ENCODE measurements at places on chromosomes 4 and X. TPM values are rescaled to one million over a fixed set of nuclear protein-coding genes. Genes with fewer than 3 reads are reported as not detected.

GRCh38 chr4:174318829-174319764 is 35.4 kb downstream of the CEP44 start:
- H3K27me3 ChIP-seq = no peaks in the 10 kb centered on the region
- H3K4me1 ChIP-seq = no peaks in the 10 kb centered on the region
- H3K36me3 ChIP-seq = peaks cover 12% of the 10 kb centered on the region
- no peak overlapping the region for H3K27ac ChIP-seq
- H3K4me3 ChIP-seq = no peak overlapping the region
- DNase-seq = no peak

TEX13B gene
- not detected for total RNA-seq

DNA sequence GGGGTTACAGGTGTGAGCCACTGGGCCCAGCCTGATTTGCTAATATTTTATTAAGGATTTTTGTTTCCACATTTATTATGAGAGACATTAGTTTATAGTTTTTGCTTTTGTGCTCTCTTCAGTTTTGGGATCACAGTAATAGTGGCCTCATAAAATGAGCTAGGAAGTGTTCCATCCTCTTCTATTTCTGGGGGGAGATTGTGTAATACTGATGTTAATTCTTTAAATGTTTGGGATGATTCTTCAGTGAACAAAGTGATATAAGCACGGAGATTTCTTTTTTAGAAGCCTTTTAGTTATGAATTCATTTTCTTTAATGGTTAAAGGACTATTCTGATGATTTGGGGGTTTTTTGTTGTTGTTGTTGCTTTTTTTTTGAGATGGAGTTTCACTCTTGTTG is 41.3 kb downstream of the RBMX start:
- H3K27me3 ChIP-seq = no peaks in the 10 kb centered on the region
- H3K27ac ChIP-seq = no peak overlapping the region
- no peak for DNase-seq
- no peak overlapping the region for H3K4me3 ChIP-seq
- no peaks in the 10 kb centered on the region for H3K4me1 ChIP-seq

MRFAP1L1 gene
- 117 TPM for total RNA-seq

GRCh38 chr4:38650133-38650532 is 13.9 kb upstream of the KLF3 start:
- peaks cover 14% of the 10 kb centered on the region for H3K4me1 ChIP-seq
- H3K27me3 ChIP-seq = no peaks in the 10 kb centered on the region
- H3K36me3 ChIP-seq = no peaks in the 10 kb centered on the region
- H3K27ac ChIP-seq = no peak overlapping the region
- DNase-seq = no peak

ATP1B4 gene
- not detected for total RNA-seq

PLXNB3 gene
- 1.6 TPM for total RNA-seq

- H3K27me3 ChIP-seq = no peaks in the 10 kb centered on the region
- no peak overlapping the region for H3K27ac ChIP-seq
- no peak for DNase-seq
- no peak overlapping the region for H3K4me3 ChIP-seq
- no peaks in the 10 kb centered on the region for H3K36me3 ChIP-seq
- peaks cover 11% of the 10 kb centered on the region for H3K4me1 ChIP-seq
Observed at GRCh38 chr4:168506014-168506413, 9.2 kb downstream of the PALLD start.

DNA sequence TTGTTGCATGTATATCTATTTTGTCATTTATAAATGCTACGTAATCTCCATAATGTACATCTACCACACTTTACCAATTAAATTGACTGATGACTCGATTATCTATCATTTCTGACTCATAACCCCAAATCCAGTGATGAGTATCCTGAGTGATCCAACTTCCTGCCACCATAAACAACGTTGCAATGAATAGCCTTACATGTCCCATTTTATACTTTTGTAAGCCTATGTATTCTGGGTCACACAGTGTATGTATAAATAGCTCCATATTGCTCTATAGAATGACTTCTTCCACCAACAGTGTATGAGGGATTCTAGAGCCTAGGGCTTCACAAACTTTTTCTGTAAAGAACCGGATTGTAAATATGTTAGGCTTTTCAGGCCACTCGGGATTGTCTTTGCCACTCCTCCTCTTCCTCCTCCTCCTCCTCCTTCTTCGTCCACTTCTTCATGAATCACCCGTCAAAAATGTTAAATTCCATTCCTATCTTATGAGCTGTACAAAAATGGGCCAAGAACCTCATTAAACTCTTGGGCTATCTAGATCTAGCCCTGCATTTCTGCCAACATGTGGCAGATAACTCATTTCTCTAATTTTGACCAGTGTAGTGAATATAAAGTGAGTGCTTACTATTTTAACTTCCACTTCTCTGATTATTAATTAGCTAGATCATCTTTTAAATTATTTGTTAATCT is 672.2 kb upstream of the AMOT start:
- no peak for DNase-seq
- H3K27ac ChIP-seq = no peak overlapping the region
- no peak overlapping the region for H3K4me3 ChIP-seq
- no peaks in the 10 kb centered on the region for H3K36me3 ChIP-seq
- no peaks in the 10 kb centered on the region for H3K4me1 ChIP-seq

DNA sequence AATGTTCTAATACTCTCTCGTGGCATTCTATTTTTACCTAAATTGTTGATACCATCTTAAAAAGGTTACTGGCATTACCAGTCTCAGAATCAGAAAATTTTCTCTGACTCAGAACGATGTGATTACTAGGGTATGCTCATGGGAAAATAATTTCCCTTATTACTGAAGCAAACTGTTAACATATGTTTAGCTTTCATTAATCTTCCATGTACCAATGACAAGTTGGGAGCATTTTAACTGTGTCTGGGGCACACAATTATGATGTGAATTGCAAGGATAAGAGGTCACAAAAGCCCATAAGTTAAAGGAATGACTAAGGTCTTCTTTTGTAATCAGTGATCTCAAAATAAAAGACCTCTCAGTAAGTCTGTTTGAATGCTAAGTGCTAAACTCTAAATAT is 1254.6 kb downstream of the PCDH18 start:
- H3K27ac ChIP-seq = no peak overlapping the region
- no peak for DNase-seq
- no peaks in the 10 kb centered on the region for H3K4me1 ChIP-seq

Data from naive thymus-derived CD4-positive, alpha-beta T cell (primary cell).